K562 (cell line): ENCODE measurements at places on chromosomes 12 and 14.
A peak's percentile ranks its signal among the peaks of the same experiment; 100 is the strongest.

DNA sequence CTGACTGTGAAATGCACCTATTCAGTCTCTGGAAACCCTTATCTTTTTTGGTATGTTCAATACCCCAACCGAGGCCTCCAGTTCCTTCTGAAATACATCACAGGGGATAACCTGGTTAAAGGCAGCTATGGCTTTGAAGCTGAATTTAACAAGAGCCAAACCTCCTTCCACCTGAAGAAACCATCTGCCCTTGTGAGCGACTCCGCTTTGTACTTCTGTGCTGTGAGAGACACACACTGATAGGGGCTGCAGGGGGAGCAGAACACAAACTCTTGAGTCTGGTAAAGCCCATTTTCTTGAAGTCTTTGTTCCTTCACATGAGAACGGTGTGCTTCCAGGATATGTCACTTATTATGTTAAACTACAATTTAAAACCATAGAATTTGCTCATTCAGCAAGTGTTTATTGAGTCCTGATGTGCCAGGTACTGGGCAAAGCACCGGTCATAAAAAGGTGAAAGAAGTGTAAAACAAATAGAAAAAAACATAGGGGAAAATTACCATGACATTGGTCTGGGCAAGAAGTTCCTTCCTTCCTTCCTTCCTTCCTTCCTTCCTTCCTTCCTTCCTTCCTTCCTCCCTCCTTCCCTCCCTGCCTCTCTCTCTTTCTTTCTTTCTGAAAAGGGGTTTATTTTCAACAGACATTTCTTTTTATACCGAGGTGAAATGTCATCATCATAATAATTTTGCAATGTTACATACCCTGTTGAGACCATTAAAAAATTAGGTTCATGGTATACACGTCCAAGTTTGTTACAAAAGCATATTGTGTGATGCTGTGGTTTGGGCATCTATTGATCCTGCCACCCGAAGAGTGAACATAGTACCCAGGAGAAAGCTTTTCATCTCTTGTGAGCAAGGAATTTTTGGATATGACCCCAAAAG lies 50.7 kb upstream of the OR4E1 start:
- no peak for DNase-seq

DNA sequence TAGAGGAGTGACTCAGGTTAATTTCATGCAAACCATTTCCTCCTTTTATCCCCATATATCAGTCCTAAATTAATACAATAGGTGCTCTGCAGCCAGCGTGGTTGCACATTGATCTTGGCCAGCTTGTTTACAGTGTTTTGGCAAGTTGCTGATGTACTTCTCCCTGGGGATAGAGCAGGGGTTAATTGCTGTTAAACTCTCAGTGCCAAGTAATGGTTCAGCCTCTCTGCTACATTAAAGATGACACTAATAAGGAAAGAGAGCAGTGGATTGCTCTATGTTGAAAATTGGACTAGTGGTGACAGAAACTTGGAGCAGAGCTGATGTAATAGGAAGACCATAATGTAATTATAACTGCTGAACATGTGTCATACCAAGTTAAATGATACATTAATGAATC lies 717.5 kb downstream of the RERGL start:
- no peak for DNase-seq

DNA sequence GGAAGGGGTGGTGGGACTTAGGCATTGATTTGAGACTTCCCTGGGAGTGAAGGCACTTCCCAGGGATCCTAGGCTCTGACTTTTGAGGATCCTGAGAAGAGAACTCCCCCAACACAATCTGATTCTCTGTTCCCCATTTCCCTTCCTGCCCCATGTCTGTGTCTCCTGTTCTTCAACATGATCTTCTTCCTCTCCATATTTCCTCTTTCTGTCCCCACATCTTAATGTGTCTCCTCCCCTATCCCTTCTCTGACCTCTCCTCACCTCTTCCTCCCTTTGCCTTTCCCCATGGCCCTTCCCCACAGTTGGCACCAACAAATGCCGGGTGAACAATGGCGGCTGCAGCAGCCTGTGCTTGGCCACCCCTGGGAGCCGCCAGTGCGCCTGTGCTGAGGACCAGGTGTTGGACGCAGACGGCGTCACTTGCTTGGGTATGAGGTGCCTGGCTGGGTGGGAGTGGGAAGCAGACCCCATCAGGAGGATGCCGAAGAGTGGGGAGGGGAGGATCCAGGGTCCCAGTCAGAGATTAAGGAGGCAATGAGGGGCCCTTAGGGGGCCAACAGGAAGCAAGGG lies 15.2 kb upstream of the LRP1-AS start:
- DNase-seq: no peak

GRCh38 chr14:54766276-54767138 lies 136.1 kb downstream of the GCH1 start:
- DNase-seq: peak; percentile 46

GRCh38 chr14:91350813-91351511 lies 66.7 kb downstream of the CCDC88C start:
- no peak for DNase-seq
